Forelimb muscle (tissue), 1 donor: ENCODE measurements at places on chromosomes 2 and 18. TPM values are rescaled to one million over a fixed set of nuclear protein-coding genes. Genes with fewer than 3 reads are reported as not detected.

The INPP5D gene
- polyA plus RNA-seq = 8.3 TPM

The TRIM43 gene
- polyA plus RNA-seq = not detected

The POTEI gene
- 0.04 TPM for polyA plus RNA-seq

The XRCC5 gene
- polyA plus RNA-seq = 143 TPM

The SP110 gene
- 11.9 TPM for polyA plus RNA-seq

The CSRNP3 gene
- 9.4 TPM for polyA plus RNA-seq

The ZSWIM2 gene
- polyA plus RNA-seq = not detected

The VWC2L gene
- polyA plus RNA-seq = not detected

The C2orf92 gene
- 20.7 TPM for polyA plus RNA-seq

The SCYGR4 gene
- polyA plus RNA-seq = not detected

The UBE2E3 gene
- 125 TPM for polyA plus RNA-seq

The CRYGD gene
- not detected for polyA plus RNA-seq

The PLGLB1 gene
- polyA plus RNA-seq = 6.6 TPM

The IL1B gene
- 0.14 TPM for polyA plus RNA-seq
